Panc1 (cell line): ENCODE measurements at places on chromosomes 4 and X. TPM values are rescaled to one million over a fixed set of nuclear protein-coding genes. Genes with fewer than 3 reads are reported as not detected.

- DNase-seq = no peak
These were observed 415.2 kb upstream of the NR3C2 start for GRCh38 chr4:148857239-148857972.

GRCh38 chr4:14583331-14583730 lies 418.9 kb upstream of the CPEB2 start:
- no peak for DNase-seq

DNA sequence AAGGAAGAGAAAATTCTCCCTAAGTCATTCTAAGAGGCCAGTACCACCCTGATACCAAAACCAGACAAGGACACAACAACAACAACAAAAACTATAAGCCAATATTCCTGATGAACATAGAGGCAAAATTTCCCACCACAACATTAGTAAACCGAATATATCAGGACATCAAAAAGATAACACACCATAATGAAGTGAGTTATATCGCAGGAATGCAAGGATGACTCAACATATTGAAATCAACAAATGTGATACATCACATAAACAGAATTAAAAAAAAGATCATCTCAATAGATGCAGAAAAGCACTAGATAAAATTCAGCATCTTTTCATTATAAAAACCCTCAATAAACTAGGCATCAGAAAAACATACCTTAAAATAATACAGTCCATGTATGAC lies 1844.4 kb upstream of the PCDH10 start:
- DNase-seq = no peak

GRCh38 chr4:130368668-130369067 lies 1272.7 kb downstream of the C4orf33 start:
- no peak for DNase-seq

- no peak for DNase-seq
These were observed 478 bp upstream of the PLXNA3 start for GRCh38 chrX:154457491-154458115.

DNA sequence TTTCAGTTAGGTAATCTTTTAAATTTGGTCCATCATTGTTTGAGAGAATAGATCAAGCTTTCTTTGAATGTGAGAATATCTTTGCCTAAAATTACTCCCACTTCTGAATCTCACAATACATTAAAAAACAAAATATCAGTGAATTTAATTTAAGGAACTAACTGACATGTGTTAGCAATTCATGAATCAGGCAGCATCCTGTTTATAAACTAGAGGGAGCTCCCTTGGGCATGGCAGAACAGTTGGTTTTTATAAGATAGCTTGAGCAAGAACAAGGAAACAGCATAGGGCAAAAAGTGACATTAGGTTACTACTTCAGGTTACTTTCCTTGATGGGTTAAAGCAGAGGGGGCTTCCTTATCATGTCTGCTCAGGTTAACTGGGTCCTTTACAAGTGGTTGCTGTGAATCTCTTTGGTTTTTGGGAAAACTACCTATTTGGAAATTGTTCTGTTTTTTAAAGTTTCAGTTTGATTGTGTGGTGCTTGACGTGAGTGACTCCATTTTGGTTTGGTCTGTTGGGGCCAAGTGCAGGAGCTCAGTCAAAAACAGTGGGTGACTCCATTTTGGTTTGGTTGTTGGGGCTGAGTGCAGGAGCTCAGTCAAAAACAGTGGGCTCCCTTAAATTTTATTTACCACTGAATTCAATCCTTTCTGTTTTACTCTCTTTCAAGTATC lies 68.0 kb downstream of the PPEF2 start:
- DNase-seq = no peak

DNA sequence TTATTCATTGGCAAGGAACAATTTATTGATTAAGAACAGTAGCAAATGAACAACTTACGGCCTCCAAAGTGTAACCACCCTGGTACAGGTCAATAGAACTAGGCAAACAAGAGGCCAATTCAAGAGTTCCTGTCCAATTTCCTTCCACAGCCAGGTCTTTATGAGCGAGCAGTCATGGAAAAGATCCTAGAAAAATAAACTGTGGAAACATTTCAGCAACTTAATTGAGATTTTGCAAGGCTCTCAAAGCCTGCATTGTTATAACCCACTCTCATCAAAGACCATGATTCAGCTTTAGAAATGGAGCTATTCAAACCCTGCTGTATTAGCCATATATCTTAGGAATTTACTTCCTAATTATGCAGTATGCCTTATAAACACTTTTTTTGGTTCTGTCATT lies 43.6 kb downstream of the UNC5C start:
- DNase-seq = no peak

DNA sequence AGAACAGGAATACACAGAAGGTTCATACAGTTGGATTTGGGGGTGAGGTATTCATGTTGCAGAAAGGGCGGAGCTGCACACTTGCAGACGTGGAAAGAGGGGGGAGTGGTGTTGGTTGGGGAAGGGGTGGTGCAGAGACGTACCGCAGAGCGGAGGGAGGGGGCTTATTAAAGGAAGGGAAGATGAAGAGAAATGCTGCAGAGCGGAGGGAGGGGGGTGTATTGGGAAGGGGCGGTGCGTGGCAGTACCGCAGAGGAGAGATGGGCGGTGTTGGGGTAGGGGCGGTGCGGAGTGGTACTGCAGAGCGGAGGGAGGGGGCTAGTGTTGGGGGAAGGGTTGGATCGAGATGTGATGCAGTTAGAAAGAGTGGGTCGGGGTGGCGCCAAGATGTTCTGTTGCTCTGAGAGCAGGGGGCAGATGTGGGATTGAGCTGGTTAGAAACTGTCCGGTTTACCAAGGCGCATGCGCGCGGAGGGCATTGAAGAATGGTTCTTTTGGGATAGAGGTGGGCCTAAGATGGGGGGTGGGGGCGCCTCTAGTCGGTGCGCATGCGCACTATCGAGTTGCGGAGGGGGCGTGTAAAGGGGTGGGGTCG lies 900 bp downstream of the TRO start:
- DNase-seq = no peak

DNA sequence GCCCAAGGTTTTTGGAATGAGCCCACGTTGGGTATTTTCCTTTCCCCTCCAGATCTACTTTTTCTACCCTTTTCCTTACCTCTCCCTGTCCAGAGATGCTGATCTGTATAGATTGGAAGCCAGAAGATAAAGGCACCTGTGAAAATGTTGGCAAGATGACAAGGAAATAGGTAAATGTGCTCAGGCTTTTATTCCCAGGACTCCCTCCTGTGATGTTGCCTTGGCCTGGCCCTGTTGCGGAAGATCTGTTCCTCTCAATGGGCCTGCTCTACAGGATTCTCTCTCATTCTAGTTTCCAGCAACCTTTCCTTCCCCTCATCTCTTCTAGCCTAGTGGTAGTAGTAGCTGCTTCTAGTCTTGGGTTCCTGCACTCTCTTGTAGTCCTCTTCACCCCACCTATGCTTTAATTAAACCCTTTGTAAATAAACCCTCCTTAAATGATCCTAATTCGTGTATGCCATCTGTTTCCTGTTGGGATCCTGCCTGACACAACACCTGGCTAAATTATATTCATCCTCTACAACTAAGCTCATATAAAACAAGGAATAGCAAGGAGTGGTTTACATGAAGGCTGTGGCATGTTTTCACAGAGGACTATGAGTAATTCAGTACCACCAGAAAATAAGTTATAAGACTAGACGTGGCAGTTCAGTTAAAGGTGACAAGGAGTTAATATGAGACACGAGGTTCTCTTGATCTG lies 95.7 kb upstream of the MAOA start:
- DNase-seq = no peak

GRCh38 chr4:45527160-45527559 lies 596.7 kb downstream of the GABRG1 start:
- DNase-seq = no peak

GRCh38 chr4:152325831-152326230 lies 210.1 kb downstream of the FBXW7 start:
- no peak for DNase-seq

DNA sequence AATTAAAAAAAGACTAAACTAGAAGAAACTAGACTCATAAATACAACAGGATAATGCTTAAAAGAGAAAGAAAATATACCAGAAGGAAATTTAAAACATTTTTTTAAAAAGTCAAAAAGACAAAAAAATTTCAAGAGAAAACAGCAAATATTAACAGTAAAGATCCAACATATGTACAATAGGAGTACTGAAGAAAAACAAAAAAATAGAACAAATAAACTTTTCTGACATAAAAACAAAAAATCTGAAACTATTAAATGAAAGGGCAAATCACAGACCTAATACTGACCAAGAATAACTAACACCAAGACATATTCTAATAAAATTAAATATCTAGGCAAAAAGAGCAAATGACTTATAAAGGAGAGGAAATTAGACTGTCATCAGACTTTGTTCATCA lies 11.5 kb downstream of the DNAJB14 start:
- no peak for DNase-seq

- DNase-seq = no peak
These were observed 70.9 kb upstream of the ENPP6 start for GRCh38 chr4:184288451-184289178.

GRCh38 chrX:119381349-119381944 lies 17.7 kb upstream of the SLC25A43 start:
- DNase-seq = no peak

GRCh38 chr4:186953599-186954260 lies 230.1 kb upstream of the FAT1 start:
- no peak for DNase-seq

GRCh38 chr4:174058846-174059245 lies 224.6 kb downstream of the FBXO8 start:
- DNase-seq = no peak

DNA sequence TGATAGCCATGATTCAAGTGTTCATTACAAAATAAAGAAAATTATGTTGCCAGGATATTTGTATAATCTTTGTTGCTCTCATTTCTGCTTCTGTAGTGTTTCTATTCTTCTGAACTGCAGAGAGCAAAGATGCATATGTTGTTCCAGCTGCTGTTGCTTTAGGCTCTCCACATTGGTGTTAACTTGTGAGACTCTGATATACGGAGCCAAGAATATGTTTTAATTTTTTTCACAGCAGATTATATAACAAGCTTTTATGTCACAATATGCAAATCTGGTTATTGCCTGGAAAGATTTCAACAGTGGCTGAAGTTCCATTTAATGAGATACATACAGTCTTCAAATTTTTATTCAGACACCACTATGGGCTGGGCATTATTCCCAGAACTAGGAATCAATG lies 655.0 kb downstream of the GRXCR1 start:
- DNase-seq = no peak

DNA sequence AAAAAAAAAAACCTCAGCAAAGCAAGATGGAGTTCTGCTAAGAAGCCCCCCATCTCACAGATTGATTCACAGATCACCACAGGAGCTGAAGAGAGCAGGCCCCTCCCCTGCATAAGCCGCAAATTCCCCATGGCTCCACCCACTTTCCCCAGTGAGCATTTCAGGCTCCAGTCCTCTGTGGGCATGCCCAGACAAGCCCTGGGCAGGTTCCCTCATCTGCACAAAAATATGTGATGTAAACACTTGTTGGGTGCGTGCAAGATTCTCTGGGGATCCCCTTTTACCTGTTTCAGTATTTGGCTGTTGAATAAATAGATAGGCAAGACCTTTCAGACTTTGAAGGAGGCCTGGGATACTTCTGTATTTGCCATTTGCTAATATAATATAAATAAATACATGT lies 514.3 kb downstream of the PCDH7 start:
- DNase-seq = no peak

- no peak for DNase-seq
These were observed 53.1 kb downstream of the ABLIM2 start for GRCh38 chr4:8105306-8106100.

GRCh38 chr4:68272380-68272779 lies 26.9 kb upstream of the TMPRSS11B start:
- no peak for DNase-seq

GRCh38 chrX:21932292-21933002 lies 8.1 kb upstream of the SMS start:
- DNase-seq = peak; percentile 64

GRCh38 chr4:80010316-80010715 lies 62.7 kb downstream of the ANTXR2 start:
- DNase-seq = no peak

DNA sequence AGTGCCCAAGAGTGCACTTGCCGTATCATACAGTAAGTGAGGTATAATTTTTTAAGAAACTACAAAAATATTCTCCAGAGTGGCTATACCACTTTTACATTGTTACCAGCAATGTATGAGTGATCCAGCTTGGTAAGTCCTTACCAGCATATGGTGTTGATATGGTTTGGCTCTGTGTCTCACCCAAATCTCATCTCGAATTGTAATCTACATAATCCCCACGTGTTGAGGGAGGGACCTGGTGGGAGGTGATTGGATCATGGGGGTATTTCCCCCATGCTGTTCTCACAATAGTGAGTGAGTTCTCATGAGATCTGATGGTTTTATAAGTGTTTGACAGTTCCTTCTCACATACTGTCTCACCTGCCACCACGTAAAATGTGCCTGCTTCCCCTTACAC lies 44.8 kb downstream of the RBMX start:
- DNase-seq = no peak

DNA sequence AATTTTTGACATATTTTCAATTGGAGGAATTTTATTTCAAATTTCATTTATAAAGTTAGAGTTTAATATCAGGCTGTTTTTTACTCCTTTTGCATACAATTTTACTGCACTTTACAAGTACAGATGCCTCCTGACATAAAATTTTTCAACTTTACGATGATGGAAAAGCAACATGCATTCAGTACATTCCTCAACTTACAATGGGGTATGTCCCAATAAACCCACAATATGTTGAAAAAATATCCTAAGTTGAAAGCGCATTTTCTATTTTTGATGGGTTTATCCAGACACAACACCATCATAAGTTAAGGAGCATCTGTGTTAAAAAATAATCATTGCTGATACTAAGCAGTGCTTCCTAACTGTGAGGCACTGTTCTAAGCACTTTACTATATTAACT lies 4.3 kb downstream of the KLHL5 start:
- no peak for DNase-seq

DNA sequence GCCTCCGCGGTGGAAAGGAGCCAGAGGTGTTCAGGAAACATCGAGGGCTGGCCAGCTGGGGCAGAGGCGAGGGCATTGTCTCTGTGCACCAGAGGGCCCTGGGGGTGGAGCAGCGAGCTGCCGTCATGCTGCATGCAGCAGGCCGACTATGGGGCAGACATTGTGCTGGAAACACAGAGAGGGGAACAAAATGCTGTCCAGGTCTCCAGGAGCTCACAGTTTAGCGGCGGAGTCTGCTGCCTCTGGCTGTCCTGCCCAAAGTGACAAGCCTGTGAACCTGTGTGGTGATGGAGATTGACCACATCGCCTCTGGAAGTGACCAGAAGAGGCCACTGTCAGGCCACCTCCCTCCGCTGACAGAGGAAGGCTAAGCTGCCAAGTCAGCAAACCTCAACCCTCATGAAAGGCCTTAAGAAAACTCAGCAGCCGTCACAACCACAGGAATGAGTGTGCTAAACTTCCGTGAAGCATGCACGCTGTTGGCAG lies 20.1 kb upstream of the SASH3 start:
- DNase-seq = no peak

PLAC8 gene
- total RNA-seq = 154 TPM

APLN gene
- 1.1 TPM for total RNA-seq

HEPH gene
- 0.08 TPM for total RNA-seq

SCLT1 gene
- total RNA-seq = 9.7 TPM

PLXNB3 gene
- total RNA-seq = 14.3 TPM

MAGEA8 gene
- not detected for total RNA-seq

CT45A5 gene
- not detected for total RNA-seq

ZIC3 gene
- total RNA-seq = not detected

SLC34A2 gene
- total RNA-seq = 0.77 TPM

USP17L15 gene
- total RNA-seq = not detected

ASB9 gene
- total RNA-seq = 6.5 TPM

CCSER1 gene
- total RNA-seq = 0.05 TPM

TECRL gene
- total RNA-seq = not detected

PDK3 gene
- total RNA-seq = 5.5 TPM

SPIN4 gene
- 11.4 TPM for total RNA-seq

UNC5C gene
- 8.2 TPM for total RNA-seq

COL25A1 gene
- total RNA-seq = not detected

ADRA2C gene
- total RNA-seq = 23.5 TPM

RBM46 gene
- not detected for total RNA-seq
